Breast epithelium (tissue), 4 donors: ENCODE measurements at places on chromosomes 7 and 10. TPM values are rescaled to one million over a fixed set of nuclear protein-coding genes. Genes with fewer than 3 reads are reported as not detected.

CYP17A1 gene
- not detected for total RNA-seq

CALHM3 gene
- not detected for total RNA-seq

UTF1 gene
- not detected for total RNA-seq

ADAM8 gene
- total RNA-seq, result 4.6 TPM

SVOPL gene
- total RNA-seq, result 0.15 TPM

ABCB4 gene
- total RNA-seq, result 2.8 TPM

CCDC146 gene
- total RNA-seq, result 11.5 TPM

PILRA gene
- 9.9 TPM for total RNA-seq

TDRD1 gene
- total RNA-seq, result under 0.01 TPM

SEMA4G gene
- total RNA-seq, result 0.48 TPM

OR6B1 gene
- total RNA-seq, result not detected

COL13A1 gene
- total RNA-seq, result 0.80 TPM

TMEM26 gene
- total RNA-seq, result 17.4 TPM

CNPY1 gene
- not detected for total RNA-seq

DPYSL4 gene
- 1.9 TPM for total RNA-seq

PCGF5 gene
- 36.5 TPM for total RNA-seq

DENND2A gene
- 13.1 TPM for total RNA-seq

NPY4R2 gene
- total RNA-seq, result not detected

ATE1 gene
- 46.8 TPM for total RNA-seq

TPST1 gene
- 23.2 TPM for total RNA-seq

AGR2 gene
- not detected for total RNA-seq

ZNHIT1 gene
- total RNA-seq, result 107 TPM

EN2 gene
- not detected for total RNA-seq

ZNF746 gene
- total RNA-seq, result 23.5 TPM

ASB10 gene
- not detected for total RNA-seq

GPC2 gene
- 1.4 TPM for total RNA-seq

LLCFC1 gene
- total RNA-seq, result not detected

TIAL1 gene
- 110 TPM for total RNA-seq

GIMAP2 gene
- 18.2 TPM for total RNA-seq

C10orf95 gene
- total RNA-seq, result 0.33 TPM

STK31 gene
- 1.2 TPM for total RNA-seq

TMEM236 gene
- total RNA-seq, result 0.66 TPM

CREB5 gene
- total RNA-seq, result 19.7 TPM

ACTL6B gene
- total RNA-seq, result not detected

ELAPOR2 gene
- total RNA-seq, result 14.4 TPM

LYZL2 gene
- total RNA-seq, result not detected

CYP2E1 gene
- total RNA-seq, result 0.98 TPM

COBL gene
- total RNA-seq, result 16.1 TPM

GSAP gene
- total RNA-seq, result 35.7 TPM

CTNNA3 gene
- total RNA-seq, result 0.59 TPM

HOXA3 gene
- 4.5 TPM for total RNA-seq

CCDC172 gene
- total RNA-seq, result not detected

CREM gene
- 55.4 TPM for total RNA-seq

GPR37 gene
- 0.32 TPM for total RNA-seq

PRSS37 gene
- total RNA-seq, result not detected

SMNDC1 gene
- total RNA-seq, result 11.5 TPM

TAS2R5 gene
- total RNA-seq, result 2.4 TPM

ANXA8L1 gene
- 0.48 TPM for total RNA-seq

MARCHF5 gene
- total RNA-seq, result 33.5 TPM

LMBR1 gene
- 69.0 TPM for total RNA-seq

TRIM73 gene
- total RNA-seq, result 4.8 TPM

ANKRD2 gene
- not detected for total RNA-seq
